Fibroblast of skin of right quadriceps (primary cell): ENCODE measurements at places on chromosomes 7 and 10.
A peak's percentile ranks its signal among the peaks of the same experiment; 100 is the strongest.

DNA sequence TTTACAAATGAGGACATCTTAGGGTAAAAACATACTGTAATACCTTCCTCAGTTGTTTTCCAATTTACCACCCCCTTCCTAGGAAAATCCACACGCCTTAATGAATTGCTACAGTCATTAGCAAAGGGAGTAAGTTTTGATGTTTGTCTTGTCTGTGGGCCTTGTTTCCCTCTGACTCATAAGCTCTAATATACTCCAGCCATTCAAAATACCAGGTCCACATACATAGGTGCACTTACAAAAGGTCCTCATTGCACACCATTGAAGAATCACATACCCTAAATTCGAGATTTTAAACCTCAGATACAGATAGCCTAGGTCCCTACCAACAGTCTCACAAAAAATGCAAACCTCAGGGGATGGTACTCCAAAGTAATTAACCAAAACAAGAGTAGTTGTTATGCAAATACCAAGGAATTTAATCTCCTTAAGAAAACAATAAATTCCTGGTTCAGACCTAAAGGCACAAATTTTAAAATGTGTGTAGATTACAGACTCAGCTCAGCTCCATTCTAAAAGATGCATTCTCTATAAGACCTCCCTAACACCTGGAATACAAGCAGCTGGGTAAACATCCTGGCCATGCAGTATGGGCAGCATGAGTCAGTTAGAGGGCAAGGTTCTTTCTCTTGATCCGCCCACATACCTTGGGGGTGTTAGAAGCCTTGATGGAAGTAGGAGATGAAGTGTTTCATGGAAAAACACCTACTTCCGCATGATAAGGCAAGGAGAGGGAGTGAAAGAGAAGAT lies 3.0 kb upstream of the LIPK start:
- no peak for DNase-seq

DNA sequence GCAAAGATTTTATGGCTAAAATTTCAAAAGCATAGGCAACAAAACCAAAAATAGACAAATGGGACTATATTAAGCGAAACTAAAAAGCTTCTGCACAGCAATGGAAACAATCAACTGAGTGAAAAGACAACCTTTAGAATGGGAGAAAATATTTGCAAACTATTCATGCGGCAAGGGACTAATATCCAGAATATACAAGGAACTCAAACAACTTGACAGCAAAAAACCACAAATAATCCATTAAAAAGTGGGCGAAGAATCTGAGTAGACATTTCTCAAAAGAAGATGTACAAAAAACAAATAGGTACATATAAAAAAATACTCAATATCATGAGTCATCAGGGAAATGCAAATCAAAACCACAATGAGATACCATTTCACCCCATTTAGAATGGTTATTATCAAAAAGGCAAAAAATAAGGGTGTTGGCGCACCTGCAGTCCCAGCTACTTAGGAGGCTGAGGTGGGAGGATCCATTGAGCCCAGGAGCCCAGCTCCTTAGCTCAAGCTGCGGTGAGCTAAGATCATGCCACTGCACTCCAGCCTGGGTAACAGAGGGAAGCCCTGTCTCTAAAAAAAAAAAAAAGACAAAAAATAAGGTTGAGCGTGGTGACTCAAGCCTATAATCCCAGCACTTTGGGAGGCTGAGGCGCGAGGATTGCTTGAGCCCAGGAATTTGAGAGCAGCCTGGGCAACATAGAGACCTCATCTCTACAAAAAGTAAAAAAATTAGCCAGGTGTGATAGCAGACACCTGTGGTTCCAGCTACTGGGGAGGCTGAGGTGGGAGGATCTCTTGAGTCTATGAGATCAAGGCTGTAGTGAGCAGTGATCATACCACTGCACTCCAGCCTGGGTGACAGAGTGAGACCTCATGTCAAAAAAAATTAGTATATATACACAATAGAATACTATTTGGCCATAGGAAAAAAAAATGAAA lies 4.2 kb upstream of the CCM2 start:
- DNase-seq = no peak

GRCh38 chr7:111558991-111559390 lies 3.3 kb downstream of the IMMP2L start:
- peak; percentile 25 for DNase-seq

DNA sequence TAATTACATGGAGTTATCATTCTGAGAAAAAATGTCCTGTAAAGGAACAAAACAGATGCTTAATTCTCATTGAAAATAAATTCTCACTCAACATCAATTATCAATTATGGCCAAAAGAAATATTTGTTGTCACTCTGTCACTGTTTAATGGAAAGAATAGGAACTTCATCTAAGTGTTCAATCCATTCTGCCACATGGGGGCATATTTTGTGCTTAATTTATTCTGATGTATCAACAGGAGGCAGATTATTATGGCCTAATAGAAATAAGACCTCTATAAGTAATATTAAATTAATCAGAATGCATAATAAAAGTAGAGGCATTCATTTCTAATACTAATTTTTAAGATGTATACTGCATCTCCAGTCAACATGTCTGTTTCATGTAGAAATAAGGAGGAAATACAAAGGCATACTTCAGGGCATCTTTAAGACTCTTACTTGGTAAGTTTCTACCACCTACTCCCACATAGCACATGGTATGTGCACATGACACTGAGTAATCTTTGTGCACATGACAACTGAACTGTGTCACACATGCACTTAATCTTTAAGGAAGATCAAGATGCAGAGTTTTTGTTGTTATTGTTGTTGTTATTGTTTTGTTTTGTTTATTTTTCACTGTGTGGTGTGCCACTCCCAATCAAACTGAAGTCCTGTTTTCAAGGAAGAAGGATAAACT lies 420.4 kb upstream of the SEMA3A start:
- DNase-seq = no peak

DNA sequence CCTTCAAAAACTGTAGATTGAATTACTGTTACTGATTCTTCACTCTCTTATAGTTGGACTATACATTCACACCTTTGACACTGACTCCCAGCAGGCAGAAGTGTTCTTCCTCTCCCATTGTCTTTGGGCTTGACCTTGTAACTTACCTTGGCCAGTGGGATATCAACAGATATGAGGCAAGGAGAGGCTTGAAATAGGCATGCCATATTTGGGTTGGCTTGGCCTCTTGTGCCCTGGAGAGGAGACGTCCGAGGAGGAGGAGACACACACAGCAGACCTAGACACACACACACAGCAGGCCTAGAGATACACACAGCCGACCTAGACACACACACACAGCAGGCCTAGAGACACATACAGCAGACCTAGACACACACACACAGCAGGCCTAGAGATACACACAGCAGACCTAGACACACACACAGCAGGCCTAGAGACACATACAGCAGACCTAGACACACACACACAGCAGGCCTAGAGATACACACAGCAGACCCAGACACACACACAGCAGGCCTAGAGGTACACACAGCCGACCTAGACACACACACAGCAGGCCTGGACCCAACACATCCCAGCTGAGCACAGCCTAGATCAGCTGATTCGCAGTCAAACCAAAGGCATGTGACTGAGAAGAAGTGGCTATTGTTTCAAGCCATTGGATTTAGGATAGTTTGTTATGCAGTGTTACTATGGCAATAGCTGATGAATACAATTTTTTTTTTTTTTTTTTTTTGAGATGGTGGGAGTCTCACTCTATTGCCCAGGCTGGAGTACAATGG lies 12.5 kb upstream of the GNA12 start:
- no peak for DNase-seq

DNA sequence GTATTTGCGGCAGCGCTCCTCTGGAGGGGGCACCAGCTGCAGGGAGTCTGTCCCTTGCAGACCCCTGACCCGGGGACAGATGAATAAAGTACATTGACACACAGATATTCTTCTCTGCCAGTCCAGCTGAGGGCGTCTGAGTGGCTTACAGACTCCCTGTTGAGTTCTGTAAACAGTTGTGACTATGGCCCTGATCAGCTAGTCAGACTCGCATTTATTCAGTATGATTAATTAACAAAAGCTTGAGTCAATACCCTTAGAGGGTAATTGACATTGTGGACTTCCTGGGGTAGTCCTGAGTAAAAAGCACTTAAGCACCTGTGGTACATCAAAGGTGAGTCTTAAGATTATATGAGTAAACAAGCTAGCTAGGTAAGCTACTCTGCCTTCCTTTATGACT lies 21.0 kb downstream of the ANKRD30A start:
- no peak for DNase-seq

DNA sequence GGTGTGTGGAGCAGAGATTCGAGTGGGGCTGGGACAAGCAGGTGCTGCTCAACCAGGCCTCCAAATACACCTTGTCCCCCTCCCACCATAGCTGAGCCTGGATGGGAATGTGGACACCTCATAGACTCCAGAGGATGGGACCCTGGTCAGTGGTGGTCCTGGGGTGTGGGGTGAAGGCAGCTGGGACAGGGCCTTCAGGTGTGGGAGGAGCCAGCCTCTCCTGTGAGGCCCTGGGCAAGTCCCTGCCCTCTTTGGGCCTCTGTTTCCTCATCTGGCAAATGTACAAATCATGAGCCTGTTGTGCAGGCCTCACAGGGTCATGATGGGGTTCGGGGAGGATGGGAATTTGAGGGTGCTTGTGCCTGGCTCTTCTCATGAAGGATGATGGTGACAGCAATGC lies 362.9 kb upstream of the NUPR2 start:
- DNase-seq = no peak

DNA sequence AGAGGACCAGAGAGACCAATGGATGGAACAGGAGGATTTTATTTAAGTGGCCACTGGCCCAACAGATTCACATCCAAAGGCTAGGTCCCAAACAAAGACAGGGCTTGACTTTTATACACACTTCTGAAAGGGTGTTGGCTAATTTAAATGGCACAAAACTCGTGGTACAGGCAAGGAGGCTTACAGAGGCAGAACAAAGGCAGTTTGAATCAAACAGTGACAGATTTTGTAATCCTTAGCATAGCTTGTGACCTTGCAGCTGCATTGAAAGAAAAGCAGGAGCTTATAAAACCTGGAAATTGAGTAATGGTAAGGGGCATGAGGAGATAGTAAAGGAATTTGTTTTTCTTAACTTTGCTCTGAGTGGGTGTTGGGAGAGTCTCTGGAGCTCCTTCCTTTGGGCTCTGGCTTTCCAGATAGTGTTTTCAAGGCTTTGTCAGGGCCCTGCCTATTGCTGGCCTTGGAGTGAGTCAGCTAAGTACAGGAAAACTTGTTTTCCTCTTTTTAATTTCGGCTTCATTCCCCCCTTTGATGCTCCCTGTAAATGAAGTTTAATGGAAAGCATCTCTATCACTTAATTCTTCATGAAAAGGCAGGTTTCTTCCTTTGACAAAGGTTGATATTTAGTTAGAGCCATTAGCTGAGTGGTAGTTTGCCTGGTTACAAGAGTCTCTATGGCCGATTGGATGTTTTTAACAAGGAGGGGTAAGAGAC lies 96.9 kb downstream of the TRIM24 start:
- DNase-seq = no peak

- DNase-seq = peak; percentile 18
Observed at GRCh38 chr7:87506246-87507180, 31.0 kb upstream of the ABCB4 start.

DNA sequence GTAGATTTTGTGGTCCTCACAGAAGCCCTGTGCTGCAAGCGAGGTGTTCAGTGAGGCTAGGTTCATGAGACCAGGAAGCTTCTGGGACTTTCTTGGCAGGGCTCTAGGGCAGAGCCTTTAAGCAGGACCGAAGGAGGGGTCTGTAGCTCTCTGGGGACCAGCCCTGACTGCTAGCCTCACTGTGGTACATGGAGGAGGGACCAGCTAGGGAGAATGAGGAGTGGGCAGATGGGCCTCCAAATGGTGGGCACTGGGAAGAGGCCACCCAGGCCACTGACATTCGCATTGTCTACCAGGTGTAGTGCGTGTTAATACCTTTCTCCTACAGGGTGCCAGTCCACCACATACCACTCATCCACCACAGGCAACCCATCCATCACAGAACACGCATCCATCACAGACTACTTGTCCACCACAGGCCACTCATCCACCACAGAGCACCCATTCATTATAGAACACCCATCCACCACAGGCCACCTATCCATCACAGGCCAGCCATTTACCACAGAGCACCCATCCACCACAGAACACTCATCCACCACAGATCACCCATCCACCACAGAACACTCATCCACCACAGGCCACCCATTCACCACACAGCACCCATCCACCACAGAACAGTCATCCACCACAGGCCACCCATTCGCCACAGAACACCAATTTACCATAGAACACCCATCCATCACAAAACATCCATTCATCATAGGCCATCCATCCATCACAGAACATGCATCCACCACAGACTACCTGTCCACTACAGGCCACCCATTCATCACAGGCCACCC lies 31.6 kb upstream of the ZNF488 start:
- no peak for DNase-seq

DNA sequence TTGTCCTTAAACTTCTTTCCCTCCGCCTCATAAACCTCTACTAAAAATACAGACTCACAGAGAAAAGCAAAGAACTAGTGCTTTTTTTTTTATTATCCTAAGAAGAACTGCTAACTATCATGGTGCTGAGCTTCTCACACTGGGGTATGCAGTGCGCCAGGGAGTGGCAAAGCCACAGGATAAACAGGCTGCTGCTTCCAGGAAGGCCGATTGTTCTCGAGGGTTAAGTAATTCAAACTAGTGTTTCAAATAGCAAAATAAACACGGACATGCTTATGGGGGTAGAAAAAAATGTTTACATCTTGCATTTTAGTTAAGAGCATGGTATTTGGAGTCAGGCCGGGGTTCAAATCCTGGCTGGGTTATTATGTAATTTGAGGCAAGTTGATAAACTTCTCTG lies 157.0 kb downstream of the TAX1BP1 start:
- no peak for DNase-seq

- DNase-seq = no peak
Observed at GRCh38 chr10:132664407-132664806, 121.5 kb downstream of the NKX6-2 start.

DNA sequence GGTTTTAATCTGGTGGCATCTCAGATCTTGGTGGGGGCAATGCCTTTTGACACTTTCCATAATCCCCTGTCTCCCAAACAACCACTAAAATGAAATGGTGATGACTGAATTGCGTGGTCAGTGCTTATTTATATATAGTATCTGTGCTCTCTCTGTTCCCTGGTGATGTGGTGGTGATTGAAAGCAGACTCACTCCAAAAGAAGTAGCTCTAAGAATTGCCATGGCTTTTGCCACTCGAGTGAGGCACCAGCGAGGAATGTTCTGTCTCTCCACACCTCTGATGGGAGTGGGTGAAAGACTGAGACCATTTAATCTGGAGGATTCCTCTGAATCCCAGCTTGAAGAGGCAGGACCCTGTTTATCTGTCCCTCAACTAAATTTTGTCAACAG lies 2.8 kb downstream of the DUSP5 start:
- peak; percentile 87 for DNase-seq
